ENCODE measurements at places on chromosomes 4 and X. TPM values are rescaled to one million over a fixed set of nuclear protein-coding genes. Genes with fewer than 3 reads are reported as not detected.

DNA sequence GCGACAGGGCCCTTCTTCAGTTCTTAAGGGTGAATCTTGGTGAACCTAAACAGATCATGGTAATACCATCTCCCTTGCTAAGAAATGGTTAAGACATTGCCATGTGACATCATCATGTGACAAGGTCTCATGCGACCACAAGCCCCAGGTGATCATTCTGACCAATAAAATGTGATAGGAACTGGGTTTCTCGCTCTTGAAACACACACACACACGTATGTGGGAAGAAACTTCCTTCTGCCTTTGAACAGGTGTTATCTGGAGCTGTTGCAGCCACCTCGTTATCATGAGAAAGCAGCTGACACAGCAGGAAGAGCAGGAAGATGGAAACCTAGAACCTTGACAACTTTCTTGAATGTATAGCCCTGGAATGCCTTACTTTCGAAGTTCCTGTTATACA, 10.2 kb downstream of the SOD3 start:
- DNase-seq = no peak

DNA sequence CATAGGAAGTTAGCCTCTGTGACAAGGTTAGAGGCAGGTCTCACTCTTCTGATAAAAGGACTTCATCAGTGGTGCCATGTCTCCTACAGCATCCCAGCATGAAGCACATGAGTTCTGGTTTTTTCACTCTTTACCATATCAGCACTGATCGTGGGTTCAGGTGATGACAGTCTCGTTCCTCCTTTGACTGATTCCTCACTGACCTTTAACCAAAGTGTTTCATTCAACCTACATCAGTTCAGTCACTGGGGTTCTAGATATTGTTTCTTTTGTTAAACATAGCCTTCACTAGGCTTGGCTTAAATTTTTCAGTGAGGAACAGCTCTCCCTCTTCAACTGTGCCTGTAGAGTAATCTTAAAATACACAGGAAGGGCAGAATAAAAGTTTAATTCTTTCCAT, 9.6 kb upstream of the MAGEA8 start:
- DNase-seq = no peak

DNA sequence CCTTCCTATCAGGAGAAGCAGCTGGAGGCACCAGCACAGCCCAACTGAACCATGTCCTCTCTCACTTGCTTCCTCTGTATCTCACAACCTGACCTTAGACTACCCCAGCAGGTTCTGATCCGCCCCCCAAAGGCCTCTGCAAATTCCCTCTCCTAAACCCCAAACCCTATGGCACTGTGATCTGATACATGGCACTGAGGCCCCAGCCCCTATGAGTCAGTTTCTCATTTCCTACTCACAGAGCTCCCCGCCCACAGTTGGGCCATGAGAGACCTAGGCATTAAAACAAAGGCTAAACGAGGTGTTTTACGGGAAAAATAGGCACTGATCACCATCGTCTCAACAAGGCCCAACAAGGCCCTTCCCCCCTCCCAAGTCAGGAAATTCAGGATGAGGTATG, 19.1 kb downstream of the SASH3 start:
- DNase-seq = no peak

DNA sequence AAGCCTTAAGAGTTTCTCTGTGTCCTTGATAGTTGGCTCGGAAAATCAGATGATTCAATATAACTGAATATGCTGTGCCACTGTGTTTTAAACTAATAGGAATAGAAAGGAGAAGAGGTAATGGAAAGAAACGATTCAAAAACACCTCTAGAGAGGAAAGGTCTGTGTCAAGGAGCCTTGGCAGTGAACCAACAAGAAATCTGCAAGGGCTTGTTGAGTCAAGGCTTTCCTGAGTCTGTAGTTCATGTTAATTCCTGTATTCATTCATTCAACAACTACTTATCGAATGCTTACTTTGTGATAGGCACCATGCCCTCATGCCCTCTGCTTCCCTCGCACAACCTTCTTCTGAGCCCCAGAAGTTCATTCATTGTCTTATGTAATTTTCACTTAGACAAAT, 336.0 kb downstream of the PDHA2 start:
- DNase-seq = no peak

DNA sequence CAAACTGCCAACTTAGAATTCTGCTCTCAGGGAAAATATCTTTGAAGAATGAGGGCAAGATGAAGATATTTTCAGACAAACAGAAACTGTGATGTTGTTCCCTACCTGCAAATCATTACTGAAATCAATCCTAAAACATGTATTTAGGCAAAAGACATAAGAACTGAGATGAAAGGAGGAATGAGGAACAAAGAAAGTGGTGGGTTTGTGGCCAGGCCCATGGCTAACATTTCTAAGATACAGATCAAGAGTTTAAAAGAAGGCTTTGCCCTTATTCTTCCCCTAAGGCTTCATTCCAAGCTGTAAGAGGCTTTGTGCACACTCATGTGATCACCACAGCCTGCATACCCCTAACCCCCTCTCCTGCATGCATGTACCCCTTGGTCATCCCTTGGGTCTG, 46.5 kb downstream of the ADGRG2 start:
- no peak for DNase-seq

DNA sequence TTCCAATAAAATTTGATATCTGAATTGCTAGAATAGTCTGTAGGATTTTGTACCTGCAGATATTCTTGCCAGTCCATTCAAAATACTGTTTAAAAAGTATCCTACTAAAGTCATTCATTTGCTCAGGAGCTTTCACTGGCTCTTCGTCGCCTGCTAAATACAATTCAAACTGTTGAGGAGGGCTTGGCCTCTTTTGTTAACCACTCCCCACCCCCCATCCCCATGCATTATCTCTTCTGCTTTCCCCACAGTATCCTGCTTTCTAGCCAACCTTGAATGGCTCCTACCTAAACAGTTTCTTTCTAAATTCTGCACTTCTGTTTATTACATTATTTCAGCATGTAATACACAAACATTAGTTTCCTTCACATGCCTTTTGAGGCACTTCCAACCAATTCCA, 230.8 kb downstream of the CPE start:
- DNase-seq = no peak

PRRG3 gene
- 1.3 TPM for total RNA-seq
